ENCODE measurements at places on chromosomes 16 and 17.

DNA sequence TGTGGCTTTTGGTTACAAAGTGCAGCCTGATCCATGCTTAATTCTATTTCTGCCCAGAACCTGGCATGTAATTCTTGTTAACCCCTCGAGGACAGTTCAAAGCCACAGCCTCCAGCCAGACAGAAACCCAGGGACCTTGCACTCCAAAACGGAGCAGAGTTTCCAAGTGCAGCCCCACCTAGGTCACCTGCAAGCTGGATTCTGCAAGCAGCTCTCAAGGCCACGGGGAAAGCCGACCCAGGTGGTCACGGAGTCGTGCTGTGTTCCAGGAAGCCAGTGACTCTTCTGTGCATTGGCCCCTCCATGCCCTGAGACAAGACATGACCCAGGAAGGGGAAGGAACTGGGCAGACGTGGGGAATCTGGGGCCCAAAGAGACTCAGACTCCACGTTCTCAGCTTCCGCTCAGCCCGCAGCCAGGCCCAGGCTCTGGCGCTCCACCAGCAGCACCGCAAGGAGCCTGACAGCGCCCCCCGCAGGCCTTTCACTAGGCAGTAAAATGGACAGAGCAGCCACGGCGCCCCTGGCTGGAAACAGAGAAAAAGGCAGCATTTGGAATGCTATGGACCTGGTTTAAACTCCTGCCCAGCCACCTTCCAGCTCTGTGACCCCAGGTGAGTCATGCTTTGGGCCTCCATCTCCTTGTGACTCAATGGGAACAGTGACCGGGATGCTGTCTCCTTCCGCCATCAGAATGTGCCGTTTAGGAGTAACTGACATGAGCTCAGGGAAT, 27.3 kb upstream of the GSG1L start:
- no peak for DNase-seq

GRCh38 chr17:73921306-73921705, 277.1 kb upstream of the SDK2 start:
- DNase-seq, result no peak

- no peak for DNase-seq
Measured at GRCh38 chr16:81517629-81518438, 73.2 kb downstream of the CMIP start.

DNA sequence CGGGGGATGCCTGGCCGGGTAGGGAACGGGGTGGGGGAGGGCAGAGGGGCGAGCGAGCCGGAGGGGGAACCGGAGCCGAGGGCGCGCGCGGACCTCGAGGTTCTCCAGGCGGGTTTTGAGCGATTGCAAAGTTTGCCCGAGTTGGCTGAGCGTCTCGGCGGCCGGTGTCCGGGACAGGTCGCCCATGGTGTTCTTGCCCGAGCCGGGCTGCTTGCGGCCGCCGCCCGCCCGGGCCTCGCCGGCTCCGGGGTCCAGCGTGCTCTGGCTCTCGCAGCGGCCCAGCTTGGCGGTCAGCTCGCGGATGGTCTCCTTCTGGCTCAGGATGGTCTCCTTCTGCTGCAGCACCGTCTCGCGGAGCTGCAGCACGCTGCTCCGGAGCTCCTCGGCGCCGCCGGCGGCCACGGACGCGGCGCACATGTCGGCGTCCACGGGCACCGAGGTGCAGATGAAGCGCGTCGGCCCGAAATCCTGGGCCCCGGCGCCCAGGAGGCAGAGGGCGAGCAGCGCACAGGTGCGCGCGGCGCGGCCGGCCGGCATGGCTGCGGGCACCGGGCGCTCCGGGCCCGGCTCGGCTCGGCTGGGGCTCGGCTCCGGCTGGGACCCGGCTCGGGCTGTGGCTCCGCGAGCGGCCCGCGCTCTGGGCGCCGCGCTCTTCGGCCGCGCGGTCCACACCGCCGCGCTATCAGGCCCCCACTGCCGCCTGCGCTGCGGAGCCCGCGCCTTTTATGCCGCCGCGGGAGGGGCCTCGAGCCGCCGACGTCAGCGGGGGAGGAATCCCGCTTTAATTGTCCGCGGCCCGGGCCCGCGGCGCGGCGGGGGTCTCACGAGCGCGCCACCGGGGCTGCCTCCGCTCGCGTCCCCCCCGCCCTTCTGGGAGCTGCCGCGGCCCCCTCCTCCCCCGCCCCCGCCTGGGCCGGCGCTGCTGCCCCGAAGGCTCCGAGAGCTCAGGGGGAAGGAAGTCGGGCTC, at the start of gene NPTX1:
Gene NPTX1 (minus strand): TSS at position 698 of the 967 bp plus-strand sequence. CDS start 161 bp downstream, at position 537.
- no peak for DNase-seq

GRCh38 chr16:63415014-63415413, 1378.8 kb upstream of the CDH8 start:
- no peak for DNase-seq

- DNase-seq, result no peak
Measured at GRCh38 chr17:8153525-8153956, 1.3 kb upstream of the PER1 start.

DNA sequence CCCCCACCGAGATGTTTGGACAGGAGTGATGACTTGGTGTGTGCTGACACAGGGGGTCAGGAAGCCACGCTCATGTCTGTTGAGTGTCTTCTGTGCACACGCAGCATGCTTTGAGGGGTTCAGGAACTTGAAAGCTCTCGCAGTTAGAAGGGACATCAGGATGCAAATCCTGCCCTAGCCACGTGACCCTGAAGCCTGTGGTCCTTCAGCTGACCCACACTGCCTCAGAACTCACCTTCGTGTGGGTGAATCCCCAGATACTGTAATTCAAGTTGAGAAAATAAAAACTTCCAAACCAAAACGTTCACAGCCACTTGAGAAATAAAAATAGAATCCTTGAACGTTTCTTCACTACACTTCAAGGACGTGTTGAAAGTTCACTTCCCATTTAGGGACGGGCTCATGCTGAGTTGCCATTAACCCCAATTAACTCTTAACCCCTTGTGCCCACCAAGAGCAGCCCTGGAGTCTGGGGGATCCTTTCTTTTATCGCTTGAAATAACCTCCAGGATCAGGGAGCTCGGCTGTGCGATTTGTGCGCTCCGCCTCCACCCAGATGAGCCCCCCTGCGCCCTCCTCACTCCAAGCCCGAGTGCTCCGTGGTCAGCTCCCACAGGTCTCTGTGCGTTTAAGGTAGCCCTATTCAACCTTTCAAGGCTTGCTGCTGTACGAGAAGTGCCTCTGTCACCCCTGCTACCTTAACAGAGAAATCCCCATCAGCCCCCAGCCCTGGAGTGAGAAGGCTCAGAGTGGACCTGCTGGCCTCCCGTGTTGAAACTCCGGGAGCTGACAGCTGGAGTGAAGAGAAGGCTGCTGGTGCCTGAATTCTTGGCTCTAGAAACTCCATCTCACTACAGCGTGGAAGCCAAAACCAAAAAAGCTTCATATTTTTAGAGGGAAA, 36.2 kb upstream of the NAT9 start:
- no peak for DNase-seq

- DNase-seq, result no peak
Measured at GRCh38 chr17:48587276-48588073, 2.6 kb downstream of the HOXB3 start.

- no peak for DNase-seq
Measured at GRCh38 chr16:554640-555365, 5.4 kb upstream of the PRR35 start.

GRCh38 chr17:77828749-77829539, 129.6 kb upstream of the TNRC6C start:
- DNase-seq, result no peak

DNA sequence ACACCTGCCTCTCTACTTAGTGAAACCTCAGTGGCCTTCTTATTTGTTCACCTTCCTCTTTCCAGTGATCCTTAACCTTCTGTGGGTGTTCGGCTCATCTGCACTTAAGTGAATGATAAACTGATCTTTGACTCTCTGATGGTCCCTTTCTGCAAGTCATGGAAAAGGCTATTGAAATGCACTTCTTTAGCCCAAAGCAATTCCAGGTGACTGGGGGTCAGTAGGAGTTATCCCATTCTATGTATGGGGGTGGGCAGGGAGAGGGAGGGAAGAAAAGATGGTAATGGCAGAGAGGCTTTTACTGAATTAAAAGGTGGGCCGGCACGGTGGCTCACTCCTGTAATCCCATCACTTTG, 170.8 kb downstream of the RGS9 start:
- no peak for DNase-seq

GRCh38 chr17:19372866-19373504, 5.3 kb upstream of the MAPK7 start:
- DNase-seq, result no peak

DNA sequence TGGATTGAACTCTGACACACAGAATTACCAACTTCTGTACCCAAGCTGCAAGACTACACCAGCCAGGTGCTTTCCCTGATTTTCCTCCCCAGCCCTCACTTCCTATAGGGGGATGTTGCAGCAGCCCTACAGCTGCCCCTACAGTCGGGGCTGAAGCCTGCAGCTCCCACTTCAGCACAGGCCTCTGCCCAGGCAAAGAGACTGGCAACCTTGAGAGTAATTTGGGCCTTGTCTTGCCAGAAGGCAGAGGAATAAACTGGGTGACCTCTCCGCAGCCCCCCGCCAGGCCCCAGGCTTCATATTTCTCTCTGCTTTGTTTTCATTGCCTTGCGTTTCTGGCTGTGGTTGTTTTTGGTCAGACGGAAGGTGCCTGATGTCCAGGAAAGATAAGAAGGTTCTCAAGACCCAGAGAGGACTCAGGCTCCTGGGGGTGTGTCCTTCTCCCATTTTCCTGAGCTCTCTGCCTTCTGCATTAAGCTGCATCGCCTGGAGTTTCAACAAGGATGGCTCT, 32.0 kb downstream of the SLC6A4 start:
- no peak for DNase-seq

DNA sequence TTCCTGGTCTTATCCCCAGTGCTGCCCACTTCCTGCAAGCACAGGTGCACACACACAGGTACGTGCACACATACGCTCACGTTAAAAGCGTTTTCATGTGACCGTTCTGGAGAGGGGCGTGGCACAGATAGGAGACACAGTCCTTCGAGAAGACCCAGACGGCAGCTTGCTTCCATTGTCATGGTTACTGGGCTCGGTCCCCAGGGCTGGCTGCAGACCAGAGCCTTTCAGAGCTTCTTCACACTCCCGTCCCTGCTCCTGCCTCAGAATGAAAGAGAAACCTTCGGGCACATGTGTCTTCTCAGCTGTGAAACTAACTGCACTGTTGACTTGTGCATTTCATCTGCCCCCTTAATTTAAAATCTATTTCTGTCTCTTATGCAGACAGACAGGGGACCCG, 154.2 kb downstream of the PITPNC1 start:
- DNase-seq, result no peak

- no peak for DNase-seq
Measured at GRCh38 chr16:66387817-66388332, 21.4 kb downstream of the CDH5 start.

- no peak for DNase-seq
Measured at GRCh38 chr17:10311131-10311530, 61.7 kb downstream of the MYH13 start.

DNA sequence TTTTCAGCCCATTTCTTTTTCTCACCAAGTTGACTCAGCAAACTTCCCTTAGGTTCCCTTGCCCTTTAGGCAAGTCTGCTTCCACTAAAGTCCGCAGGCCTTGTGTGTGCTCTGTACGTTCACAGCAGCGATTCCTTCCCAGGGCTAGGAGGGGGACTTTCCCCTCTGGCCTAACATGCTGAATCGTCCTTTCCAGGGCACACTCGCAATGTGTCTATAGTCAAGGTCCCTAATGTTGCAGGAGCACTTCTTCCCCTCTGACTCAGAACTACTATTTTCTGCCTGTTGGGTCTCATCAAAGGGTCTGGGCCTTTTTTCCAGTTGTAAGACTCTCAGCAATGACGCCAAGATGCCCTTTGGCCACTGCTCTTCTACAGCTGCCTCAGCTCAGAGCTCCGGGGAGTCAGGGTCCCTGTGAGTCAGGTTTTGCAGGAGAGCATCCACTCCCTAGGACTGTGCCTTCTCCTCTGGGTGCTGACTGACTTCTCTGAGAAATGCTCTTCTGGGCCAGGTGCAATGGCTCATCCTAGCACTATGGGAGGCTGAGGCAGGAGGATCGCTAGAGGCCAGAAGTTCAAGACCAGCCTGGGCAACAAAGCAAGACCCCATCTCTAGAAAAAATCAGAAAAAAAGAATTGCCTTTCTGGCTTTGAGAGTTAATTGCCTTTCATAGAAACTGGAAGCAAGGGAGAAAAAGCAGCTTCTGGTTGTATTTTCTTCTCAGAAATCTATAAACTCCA, 64.4 kb upstream of the TBX2 start:
- no peak for DNase-seq
